ENCODE measurements at places on chromosomes 16 and 17.

DNA sequence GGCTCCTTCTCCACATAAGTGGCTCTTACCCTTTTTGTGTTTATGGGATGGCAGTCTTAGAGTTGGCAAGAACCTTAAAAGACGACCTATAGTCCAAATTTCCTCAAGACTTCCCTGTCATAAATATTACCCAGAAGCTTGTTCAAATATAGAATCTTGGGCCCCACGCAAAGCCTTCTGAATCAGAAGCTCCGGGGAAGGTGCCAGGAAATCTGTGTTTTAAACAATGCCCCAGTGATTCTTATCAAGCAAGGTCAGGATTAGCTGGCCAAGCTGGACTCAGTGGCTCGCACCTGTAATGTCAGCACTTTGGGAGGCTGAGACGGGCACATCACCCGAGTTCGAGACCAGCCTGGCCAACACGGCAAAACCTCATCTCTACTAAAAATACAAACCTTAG lies 85.7 kb downstream of the TIMM22 start:
- no peak for DNase-seq

DNA sequence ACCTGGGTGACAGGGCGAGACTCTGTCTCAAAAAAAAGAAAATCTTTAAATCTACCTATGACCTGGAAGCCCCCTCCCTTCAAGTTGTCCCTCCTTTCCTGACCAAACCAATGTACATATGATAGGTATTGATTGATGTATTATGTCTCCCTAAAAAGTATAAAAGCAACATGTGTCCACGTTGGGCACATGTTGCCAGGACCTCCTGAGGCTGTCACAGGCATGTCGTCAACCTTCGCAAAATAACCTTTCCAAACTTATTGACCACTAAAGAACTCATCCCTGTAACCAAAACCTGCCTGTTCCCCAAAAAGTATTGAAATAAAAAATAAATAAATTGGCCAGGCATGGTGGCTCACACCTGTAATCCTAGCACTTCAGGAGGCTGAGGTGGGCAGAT lies 4.4 kb downstream of the OXLD1 start:
- DNase-seq: no peak

GRCh38 chr17:37037590-37038155 lies 88.9 kb downstream of the AATF start:
- DNase-seq: no peak

DNA sequence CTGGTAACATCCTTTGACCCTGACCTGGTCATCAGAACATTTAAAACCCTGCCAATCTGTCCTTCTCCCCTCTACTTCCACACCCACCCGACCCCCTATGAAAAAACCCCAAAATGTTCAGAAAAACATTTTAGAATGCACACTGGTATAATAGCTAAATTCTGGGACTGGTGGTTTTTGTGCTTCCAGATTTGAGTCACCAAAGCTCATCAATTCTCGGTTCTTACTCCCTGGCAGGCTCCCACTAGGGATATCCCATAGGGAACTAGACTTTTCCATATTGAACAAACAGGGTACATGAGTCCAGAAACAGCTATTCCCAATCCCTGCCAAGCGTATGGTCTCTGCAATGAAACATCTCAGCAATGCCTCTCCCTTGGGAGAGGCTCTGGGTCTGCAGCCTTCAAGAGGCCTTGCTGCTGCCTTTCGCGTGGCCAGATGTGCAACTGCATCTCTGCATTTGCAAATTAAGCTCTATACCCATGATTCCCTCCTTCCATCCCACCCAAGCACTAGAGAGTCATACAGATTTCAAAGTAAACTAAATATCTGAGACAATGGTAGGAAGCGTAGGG lies 67.7 kb downstream of the SMG6 start:
- DNase-seq: peak; percentile 94

Measured in fibroblast of skin of back (primary cell).